Effector memory CD4-positive, alpha-beta T cell (primary cell): ENCODE measurements at places on chromosomes 1 and 21.

DNA sequence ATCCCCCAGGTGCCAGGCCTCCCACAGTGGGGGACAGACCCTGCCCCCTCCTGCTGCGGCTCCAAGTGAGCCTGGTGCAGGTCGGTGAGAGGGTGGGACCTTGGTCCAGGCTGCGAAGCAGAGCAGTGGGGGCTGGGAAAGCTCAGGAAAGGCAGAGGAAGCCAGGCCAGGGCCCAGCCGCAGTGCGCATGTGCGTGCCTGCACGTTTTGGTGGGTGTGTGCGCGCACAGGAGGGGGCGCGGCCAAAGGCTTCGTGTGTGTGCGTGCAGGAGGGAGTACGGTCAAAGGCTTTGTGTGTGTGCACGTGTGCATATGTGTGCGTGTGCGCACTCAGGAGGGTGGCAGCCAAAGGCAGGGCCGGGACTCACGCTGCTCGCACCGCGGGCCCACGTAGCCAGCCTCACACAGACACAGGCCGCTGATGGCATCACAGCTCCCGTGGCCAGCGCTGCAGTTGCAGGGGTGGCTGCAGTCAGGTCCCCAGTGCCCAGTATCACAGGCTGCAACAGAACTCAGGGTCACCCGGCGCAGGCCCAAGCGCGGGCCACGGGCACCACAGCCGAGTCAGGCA, 45.9 kb downstream of the ARHGEF16 start:
- no peak overlapping the region for H3K4me3 ChIP-seq
- H3K36me3 ChIP-seq: peaks cover 9% of the 10 kb centered on the region
- no peak overlapping the region for H3K27ac ChIP-seq
- H3K27me3 ChIP-seq: no peaks in the 10 kb centered on the region
- DNase-seq: no peak

DNA sequence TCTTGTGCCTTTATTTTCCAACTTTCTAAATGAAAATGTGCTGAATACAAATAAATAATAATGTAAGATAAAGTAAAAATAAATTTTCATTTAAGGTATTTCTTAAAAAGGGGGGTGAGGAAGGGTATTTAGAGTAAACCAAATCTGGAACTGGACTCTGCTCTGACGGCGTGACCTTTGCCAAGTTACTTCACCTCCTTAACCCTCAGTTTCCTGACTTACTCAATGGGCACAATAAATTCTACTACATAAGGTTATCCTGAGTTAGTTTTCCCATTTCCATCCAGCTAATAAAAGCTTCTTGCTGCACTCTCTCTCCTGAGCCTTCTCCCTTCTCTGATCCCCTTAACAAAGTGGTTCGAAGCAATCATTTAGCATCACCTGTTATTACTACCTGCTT, 93.9 kb downstream of the NID1 start:
- H3K36me3 ChIP-seq: no peaks in the 10 kb centered on the region
- no peaks in the 10 kb centered on the region for H3K27me3 ChIP-seq
- H3K4me1 ChIP-seq: peaks cover 7% of the 10 kb centered on the region
- no peak overlapping the region for H3K4me3 ChIP-seq
- DNase-seq: no peak
- H3K27ac ChIP-seq: no peak overlapping the region

- no peak for DNase-seq
- H3K4me1 ChIP-seq: no peaks in the 10 kb centered on the region
- H3K27me3 ChIP-seq: no peaks in the 10 kb centered on the region
- no peak overlapping the region for H3K4me3 ChIP-seq
- no peaks in the 10 kb centered on the region for H3K36me3 ChIP-seq
- H3K27ac ChIP-seq: no peak overlapping the region
These were observed 16.4 kb downstream of the RSPH1 start for GRCh38 chr21:42479582-42479981.

GRCh38 chr1:117803318-117803717, 126.1 kb downstream of the GDAP2 start:
- H3K36me3 ChIP-seq: no peaks in the 10 kb centered on the region
- no peaks in the 10 kb centered on the region for H3K4me1 ChIP-seq
- H3K27ac ChIP-seq: no peak overlapping the region
- no peak for DNase-seq
- no peaks in the 10 kb centered on the region for H3K27me3 ChIP-seq

DNA sequence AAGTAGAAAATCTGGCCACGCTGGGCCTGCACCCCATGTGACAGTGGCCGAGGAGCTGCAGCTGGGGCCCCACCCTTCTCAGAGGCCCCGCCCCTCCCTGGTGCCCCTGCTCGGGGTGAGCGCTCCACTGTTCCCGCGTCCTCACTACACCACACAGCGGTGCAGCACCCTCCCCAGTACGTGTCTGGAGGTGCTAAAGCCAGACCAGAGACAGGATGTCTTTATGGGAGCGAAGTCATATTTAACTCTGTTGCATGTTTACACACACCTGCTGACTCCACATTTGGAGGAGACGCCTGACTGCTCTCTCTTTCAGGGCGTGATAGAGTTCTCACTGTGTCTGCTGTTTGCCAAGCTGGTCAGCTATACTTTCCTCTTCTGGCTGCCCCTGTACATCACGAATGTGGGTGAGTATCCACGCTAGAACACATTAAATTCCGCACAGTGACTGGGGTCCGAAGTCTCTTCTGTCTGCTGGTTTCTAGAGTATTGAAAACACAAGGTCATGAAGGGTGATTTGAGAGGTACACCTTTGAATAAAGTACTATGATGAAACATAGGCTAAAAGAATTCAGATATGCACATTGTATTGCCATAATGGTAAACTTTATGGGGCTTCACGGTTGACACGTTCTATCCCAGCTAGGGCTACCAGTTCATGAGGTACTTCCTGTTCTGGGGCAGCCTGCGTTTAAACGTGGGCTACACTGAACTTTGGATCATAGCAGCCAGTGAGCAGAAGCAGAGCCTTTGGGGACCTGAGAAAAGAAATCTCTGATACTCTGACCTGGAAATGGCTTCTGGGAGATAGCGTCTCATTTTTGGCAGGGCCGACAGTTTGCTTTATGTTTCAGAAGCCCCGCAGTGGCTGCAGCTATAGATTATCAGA, 48.4 kb downstream of the SLC37A1 start:
- H3K27ac ChIP-seq: no peak overlapping the region
- no peaks in the 10 kb centered on the region for H3K27me3 ChIP-seq
- DNase-seq: no peak
- H3K36me3 ChIP-seq: peaks cover 36% of the 10 kb centered on the region

GRCh38 chr1:84347271-84347931, 45.9 kb downstream of the SAMD13 start:
- no peaks in the 10 kb centered on the region for H3K4me1 ChIP-seq
- H3K4me3 ChIP-seq: no peak overlapping the region
- H3K27me3 ChIP-seq: no peaks in the 10 kb centered on the region

- H3K27me3 ChIP-seq: no peaks in the 10 kb centered on the region
- H3K27ac ChIP-seq: no peak overlapping the region
- DNase-seq: no peak
- no peak overlapping the region for H3K4me3 ChIP-seq
These were observed 214.5 kb downstream of the HIVEP3 start for GRCh38 chr1:41704196-41704595.

- no peak overlapping the region for H3K4me3 ChIP-seq
- no peak overlapping the region for H3K27ac ChIP-seq
- H3K27me3 ChIP-seq: no peaks in the 10 kb centered on the region
- H3K36me3 ChIP-seq: no peaks in the 10 kb centered on the region
These were observed 367.8 kb upstream of the ZP4 start for GRCh38 chr1:238258510-238258909.

DNA sequence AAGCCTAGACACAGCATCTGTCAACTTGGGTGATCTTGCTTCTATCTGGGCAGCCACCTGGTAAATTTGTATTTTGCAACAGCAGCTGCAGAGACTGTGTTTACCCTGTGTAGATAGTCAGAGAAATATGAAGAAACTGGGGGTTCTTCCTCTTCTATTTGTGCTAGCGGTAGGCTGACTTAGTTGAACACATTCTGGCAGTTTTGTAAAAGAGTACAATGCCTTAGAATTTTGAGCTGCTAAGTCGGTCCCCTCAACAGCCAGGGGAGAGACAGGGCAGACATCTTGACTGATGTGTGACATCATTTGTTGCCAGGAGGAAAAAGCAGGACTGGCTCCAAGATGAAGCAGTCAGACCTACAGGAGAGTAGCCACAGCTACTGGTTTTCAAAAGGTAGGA, 53.7 kb downstream of the KCNJ6 start:
- H3K27me3 ChIP-seq: no peaks in the 10 kb centered on the region
- no peaks in the 10 kb centered on the region for H3K36me3 ChIP-seq
- no peak overlapping the region for H3K4me3 ChIP-seq
- no peak overlapping the region for H3K27ac ChIP-seq
- H3K4me1 ChIP-seq: no peaks in the 10 kb centered on the region

GRCh38 chr1:36565576-36566501, 83.1 kb upstream of the CSF3R start:
- H3K27me3 ChIP-seq: no peaks in the 10 kb centered on the region
- DNase-seq: no peak
- H3K4me1 ChIP-seq: no peaks in the 10 kb centered on the region
- no peak overlapping the region for H3K4me3 ChIP-seq
- H3K27ac ChIP-seq: no peak overlapping the region

DNA sequence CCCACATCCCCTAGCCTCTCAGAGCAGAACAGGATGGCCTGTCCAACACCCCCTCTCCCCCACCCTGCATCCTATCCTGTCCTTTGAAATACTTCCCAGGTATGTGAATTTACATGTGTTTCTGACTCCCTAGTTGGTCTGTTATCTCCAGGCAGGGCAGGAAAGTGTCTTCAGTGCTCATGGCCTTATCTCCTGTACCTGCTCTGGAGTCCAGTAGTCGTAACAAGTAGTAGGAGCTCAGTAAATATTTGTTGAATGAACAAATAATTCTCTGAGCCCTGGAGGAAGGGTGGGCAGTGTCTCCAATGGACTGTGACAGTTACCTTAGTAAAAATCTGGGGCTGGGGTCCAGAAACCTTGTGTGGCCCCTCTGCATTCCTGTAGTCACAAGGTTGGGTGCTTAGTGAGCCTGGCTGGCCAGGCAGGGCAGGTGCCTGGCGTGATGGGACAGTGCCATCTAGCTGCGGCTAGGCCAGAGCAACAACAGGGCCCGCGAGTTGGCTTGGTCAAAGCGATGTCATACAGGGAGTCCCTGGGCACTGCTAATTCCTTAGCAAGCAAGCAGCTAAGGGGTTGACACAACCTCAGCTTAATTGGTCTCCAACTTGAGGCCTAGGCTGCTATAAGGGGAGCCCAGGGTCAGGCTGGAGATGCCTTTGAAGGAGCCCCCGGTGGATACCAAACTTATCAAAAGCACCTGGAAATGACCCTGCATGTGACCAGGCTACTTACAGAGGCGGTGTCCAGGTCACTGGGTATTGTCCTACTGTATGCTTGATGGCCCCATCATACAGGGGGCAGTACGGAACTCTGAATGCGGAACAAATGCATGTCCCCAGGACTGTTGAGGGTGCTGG, 89.0 kb upstream of the PPM1J start:
- DNase-seq: peak; percentile 9
- H3K4me3 ChIP-seq: no peak overlapping the region
- H3K27ac ChIP-seq: no peak overlapping the region
- no peaks in the 10 kb centered on the region for H3K36me3 ChIP-seq
